ACHN (cell line): ENCODE measurements at places on chromosomes 7 and 10.

DNA sequence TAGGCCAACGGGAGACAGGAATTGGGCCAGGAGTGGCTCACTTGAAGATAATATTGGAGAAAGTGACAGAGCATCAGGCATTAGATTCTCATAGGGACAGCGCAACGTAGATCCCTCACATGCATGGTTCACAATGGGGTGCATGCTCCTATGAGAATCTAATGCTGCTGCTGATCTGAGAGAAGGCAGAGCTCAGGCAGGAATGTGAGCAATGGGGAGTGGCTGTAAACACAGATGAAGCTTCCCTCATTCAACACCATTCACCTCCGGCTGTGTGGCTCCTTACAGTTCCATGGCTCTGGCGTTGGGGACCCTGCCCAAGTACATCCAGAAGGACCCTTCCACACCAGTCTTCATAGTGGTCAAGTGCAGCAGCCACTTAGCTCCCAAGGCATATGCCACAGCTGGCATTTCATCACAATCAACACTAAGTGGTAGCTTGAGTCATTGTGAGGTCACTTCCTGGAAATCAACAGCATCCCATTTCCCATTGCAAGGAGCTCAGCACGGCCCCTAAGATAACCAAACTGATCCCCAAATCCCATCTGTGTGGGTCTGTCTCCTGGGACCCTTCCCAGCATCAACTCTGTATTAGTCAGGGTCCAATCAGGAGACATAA, 174.5 kb downstream of the TPST1 start:
- no peak for DNase-seq

DNA sequence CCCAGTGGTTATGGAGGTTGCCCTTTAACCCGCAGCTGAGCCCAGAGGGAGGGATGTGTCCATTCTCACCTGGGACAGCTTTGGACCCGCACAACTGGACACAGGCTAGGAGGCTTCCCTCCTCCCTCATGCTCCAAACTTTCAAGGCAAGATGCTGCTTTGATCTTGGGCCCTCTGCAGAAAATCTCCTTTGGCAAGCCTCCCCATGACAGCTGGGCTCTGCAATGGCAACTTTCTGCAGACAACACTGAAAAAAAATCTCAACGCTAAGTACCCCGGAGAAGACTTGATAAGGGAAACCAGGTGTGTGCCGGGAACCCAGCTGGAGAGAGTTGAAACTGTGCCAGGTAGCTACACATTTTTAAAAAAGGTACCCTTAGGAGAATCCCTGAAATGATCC, 610.1 kb downstream of the LRMDA start:
- DNase-seq, result no peak

- DNase-seq, result no peak
Observed at GRCh38 chr10:91049988-91050360, 129.1 kb upstream of the ANKRD1 start.

DNA sequence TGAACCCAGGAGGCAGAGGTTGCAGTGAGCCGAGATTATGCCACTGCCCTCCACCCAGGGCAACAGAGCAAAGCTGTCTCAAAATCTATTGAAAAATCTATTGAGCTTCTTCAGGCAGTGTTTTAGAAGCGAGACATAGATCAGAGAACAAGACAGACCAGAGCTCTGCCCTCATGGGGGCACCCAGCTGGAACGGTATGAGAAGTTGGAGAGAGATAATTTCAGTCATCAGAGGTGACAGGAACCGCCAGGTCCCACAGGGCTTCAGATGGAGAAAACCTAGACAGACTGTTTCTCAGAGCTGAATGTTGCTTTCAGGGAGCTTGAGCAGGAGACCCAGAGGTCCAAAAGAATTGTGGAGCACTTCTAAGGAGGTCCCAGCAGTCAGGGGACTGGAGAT, 14.2 kb upstream of the GTF2IRD1 start:
- DNase-seq, result no peak

GRCh38 chr7:38903057-38903456, 5.9 kb downstream of the VPS41 start:
- no peak for DNase-seq

DNA sequence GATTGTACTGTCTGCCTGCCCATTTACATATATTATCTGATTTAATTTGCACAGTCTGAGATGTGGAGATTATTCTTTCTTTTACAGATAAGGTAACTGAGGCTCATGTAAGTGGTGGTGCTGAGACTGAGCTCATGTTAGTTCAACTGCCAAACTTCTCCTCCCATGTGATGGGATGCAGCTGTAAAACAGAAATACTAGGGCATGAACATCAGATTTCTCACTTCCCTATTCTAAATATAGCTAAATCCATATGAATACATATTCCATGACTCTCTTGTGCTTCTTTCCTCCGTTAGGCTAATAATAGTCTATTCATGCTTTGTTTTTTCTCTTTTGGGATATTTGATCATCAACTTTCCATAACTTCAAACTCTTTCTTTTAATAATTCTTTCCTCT, 84.7 kb downstream of the PTPRZ1 start:
- DNase-seq, result no peak

DNA sequence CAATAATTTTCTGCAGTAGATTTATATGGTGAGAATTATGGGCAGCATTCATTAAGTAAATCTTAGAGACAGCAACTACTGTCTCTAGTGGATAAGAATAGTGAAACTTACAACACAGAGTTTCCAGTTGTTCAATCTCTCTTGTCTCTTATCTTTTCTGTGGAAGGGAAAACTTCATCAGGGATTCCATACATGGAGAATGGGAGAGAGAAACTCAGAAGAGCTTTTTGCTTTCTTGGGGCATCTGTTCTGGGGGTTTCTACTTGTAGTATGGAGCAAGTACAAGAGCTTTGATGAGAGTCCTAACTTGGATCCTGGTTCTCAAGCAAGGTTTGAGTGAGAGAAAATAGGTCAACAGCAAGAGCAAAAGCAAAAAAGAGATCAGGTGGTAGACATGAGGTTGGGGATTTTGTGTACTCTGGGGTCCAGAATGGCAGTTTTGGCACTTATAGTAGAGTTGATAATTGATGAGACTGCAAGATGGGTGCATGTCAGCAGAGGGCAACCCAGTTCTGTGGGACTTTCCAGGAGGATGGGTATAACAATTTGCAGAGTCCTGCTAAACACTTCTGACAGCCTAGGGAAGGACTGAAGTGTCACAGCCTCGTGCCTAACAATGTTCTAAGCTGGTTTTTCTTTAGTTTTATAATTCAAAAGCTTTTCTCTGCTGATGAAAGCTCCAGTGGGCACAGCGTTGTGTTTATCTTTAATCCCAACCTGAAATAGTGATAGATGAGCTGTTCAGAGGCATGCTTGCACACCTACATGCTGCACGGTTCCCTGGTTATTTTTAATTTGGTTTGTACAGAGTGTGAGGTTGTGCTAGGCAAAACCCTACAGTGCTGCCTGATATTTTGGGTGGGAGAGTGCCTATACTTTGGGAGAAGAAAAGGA, 32.0 kb upstream of the STRIP2 start:
- peak; percentile 39 for DNase-seq

DNA sequence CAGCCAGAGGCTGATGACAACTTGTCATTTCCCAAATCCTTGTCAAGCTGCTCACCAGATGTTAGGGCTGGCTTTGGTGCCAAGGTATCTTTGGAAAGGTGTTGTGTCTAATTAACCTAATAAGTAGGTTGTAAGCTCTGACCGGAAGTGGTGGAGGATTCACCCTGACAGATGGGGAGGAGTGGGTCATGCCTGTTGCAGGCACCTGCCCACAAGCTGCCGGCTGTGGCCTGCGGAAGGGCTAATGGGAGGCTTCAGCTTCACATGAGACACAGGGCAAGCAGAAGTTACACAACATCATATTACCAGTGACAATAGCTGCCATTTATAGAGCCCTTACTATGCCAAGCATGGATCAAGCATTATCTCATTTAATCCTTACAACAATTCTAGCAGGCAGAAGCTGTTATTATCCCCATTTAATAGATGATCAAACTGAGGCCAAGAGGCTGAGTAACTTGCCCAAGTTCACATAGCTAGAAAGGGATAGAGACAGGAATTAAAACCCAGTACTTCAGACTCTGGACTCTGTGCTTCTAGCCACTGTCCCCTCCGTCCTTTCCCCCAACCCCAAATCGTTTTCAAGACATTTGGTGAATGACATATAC, 63.1 kb upstream of the DUSP5 start:
- no peak for DNase-seq

- DNase-seq, result no peak
Observed at GRCh38 chr7:7527047-7527446, 8.6 kb downstream of the COL28A1 start.

DNA sequence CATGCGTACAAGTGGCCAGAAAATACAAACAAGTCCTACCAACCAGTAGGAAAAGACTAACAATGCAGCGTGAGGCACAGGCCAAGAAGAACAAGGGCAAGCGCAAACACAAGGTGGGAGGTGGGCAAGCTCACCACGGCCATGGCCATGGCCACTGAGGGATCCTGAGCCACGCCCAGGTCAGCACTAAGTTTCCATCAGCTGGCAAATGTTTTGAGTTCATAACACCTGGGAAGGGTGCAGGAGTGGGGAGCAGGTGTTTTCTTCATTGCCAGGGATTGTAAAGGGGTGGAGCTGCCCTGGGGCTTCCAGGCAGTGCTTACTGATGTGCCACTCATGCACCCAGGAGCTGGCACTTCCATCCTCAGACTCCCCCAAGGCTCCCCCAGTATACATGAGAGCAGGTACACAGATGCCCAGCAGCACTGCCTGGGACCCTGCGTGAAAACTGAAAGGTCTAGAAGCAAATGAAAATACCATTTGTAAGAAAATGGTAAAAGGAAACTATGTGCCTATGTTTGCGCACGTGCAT, 139.2 kb upstream of the RET start:
- no peak for DNase-seq

DNA sequence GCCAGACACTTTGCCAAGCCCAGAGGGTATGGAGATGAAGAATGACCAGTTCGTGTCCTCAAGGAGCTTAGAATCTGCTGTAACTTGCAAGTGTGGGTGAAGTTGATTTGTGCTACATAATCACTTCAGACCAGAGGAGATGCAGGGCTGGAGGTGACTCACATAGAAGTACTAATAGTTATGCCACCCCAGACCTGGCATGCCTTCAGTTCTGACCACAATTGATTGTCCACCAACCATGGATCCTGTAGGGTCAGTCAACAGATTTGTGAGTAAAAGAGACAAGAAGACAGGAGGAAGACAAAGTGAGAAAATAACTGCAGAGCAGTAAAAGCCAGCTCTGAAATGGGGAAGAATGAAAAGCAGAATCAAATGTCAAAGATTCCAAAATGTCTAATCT, 51.2 kb upstream of the BMPER start:
- no peak for DNase-seq

- DNase-seq, result no peak
Observed at GRCh38 chr10:123584419-123584775, 81.8 kb upstream of the GPR26 start.

GRCh38 chr10:75398692-75399460, 2.7 kb downstream of the ZNF503 start:
- no peak for DNase-seq
